ENCODE measurements at places on chromosomes 12 and 14. TPM values are rescaled to one million over a fixed set of nuclear protein-coding genes. Genes with fewer than 3 reads are reported as not detected.

Gene ACRBP
- 0.27 TPM for polyA plus RNA-seq

Gene KRT78
- not detected for polyA plus RNA-seq

Gene MRPL51
- 204 TPM for polyA plus RNA-seq

Gene BCL2L14
- polyA plus RNA-seq: not detected

Gene TPH2
- not detected for polyA plus RNA-seq

Gene KLRK1
- 0.62 TPM for polyA plus RNA-seq

Gene SUOX
- 0.14 TPM for polyA plus RNA-seq

All from naive thymus-derived CD4-positive, alpha-beta T cell (primary cell).